Forelimb muscle (tissue), 1 donor: ENCODE measurements at places on chromosomes 6 and 20. TPM values are rescaled to one million over a fixed set of nuclear protein-coding genes. Genes with fewer than 3 reads are reported as not detected.

PTP4A1 gene
- 23.6 TPM for polyA plus RNA-seq

SLC44A4 gene
- polyA plus RNA-seq = 0.37 TPM

BPIFB1 gene
- polyA plus RNA-seq = not detected

PRPH2 gene
- polyA plus RNA-seq = 2.6 TPM

SRXN1 gene
- polyA plus RNA-seq = 8.2 TPM

HRH3 gene
- polyA plus RNA-seq = 2.9 TPM

ESF1 gene
- polyA plus RNA-seq = 14.5 TPM

SLC17A3 gene
- polyA plus RNA-seq = not detected

C4B gene
- polyA plus RNA-seq = 22.1 TPM

EPHA7 gene
- 8.1 TPM for polyA plus RNA-seq

TPBG gene
- 9.4 TPM for polyA plus RNA-seq

WFDC2 gene
- polyA plus RNA-seq = 0.25 TPM

RIMS4 gene
- 7.6 TPM for polyA plus RNA-seq

COX4I2 gene
- polyA plus RNA-seq = 7.0 TPM

SLC2A10 gene
- polyA plus RNA-seq = 16.1 TPM

RARS2 gene
- 39.9 TPM for polyA plus RNA-seq

ADGB gene
- polyA plus RNA-seq = not detected

ARFGEF3 gene
- 1.7 TPM for polyA plus RNA-seq

INSM1 gene
- polyA plus RNA-seq = 0.14 TPM

DACT2 gene
- 1.6 TPM for polyA plus RNA-seq

LPA gene
- polyA plus RNA-seq = not detected

RAD21L1 gene
- polyA plus RNA-seq = not detected

DEFB124 gene
- 1.3 TPM for polyA plus RNA-seq

FAM217A gene
- polyA plus RNA-seq = 0.96 TPM

TRIM38 gene
- 6.7 TPM for polyA plus RNA-seq

SLC22A7 gene
- polyA plus RNA-seq = not detected

AVP gene
- polyA plus RNA-seq = not detected

WFDC12 gene
- polyA plus RNA-seq = not detected

FBXO5 gene
- polyA plus RNA-seq = 12.3 TPM

ADGRF1 gene
- not detected for polyA plus RNA-seq

DYNLT2 gene
- polyA plus RNA-seq = 2.9 TPM

PRIM2 gene
- 6.3 TPM for polyA plus RNA-seq

TJAP1 gene
- polyA plus RNA-seq = 28.2 TPM

COL20A1 gene
- polyA plus RNA-seq = 4.0 TPM

BRD2 gene
- 150 TPM for polyA plus RNA-seq

CRISP3 gene
- polyA plus RNA-seq = 0.28 TPM

MAS1 gene
- 0.18 TPM for polyA plus RNA-seq
